PC-9 (cell line): ENCODE measurements at places on chromosomes 4 and X. TPM values are rescaled to one million over a fixed set of nuclear protein-coding genes. Genes with fewer than 3 reads are reported as not detected.

SAGE1 gene
- total RNA-seq = not detected in 2 replicates

MID1 gene
- total RNA-seq = 57.0 and 79.5 TPM in 2 replicates

DTHD1 gene
- not detected in 2 replicates for total RNA-seq

CC2D2A gene
- total RNA-seq = 6.9 and 7.0 TPM in 2 replicates

XK gene
- 2.4 and 3.7 TPM in 2 replicates for total RNA-seq

NFXL1 gene
- total RNA-seq = 15.5 and 15.7 TPM in 2 replicates

CSAG1 gene
- total RNA-seq = 33.2 and 36.5 TPM in 2 replicates

PPP2R3B gene
- total RNA-seq = 32.5 and 39.2 TPM in 2 replicates

SYNPO2 gene
- total RNA-seq = 0.53 and 0.87 TPM in 2 replicates

NSUN7 gene
- 16.8 and 18.5 TPM in 2 replicates for total RNA-seq

FAM241A gene
- total RNA-seq = 0.78 and 1.4 TPM in 2 replicates

RAB28 gene
- total RNA-seq = 15.8 and 17.5 TPM in 2 replicates

CENPI gene
- 18.0 and 26.1 TPM in 2 replicates for total RNA-seq

FABP2 gene
- total RNA-seq = not detected in 2 replicates

PAGE2B gene
- not detected in 2 replicates for total RNA-seq

CTAG2 gene
- total RNA-seq = not detected in 2 replicates

SATL1 gene
- not detected in 2 replicates for total RNA-seq

NAP1L2 gene
- not detected in 2 replicates for total RNA-seq

TEX11 gene
- total RNA-seq = not detected in 2 replicates

SPANXN4 gene
- total RNA-seq = not detected in 2 replicates

STPG2 gene
- total RNA-seq = 0.35 TPM in 1 of 2 replicates, not detected in the other

UGDH gene
- total RNA-seq = 88.6 and 98.5 TPM in 2 replicates

IL2 gene
- not detected in 2 replicates for total RNA-seq

CHM gene
- 14.8 and 15.8 TPM in 2 replicates for total RNA-seq

MTHFD2L gene
- total RNA-seq = 8.2 and 8.9 TPM in 2 replicates

GRK4 gene
- total RNA-seq = 3.1 and 4.4 TPM in 2 replicates

MAGEA2B gene
- 30.1 and 35.3 TPM in 2 replicates for total RNA-seq

DUX4 gene
- not detected in 2 replicates for total RNA-seq

TRO gene
- total RNA-seq = not detected in 2 replicates

WDR1 gene
- total RNA-seq = 251 and 258 TPM in 2 replicates

DCAF12L1 gene
- total RNA-seq = not detected in 2 replicates

GLOD5 gene
- total RNA-seq = not detected in 2 replicates

XPNPEP2 gene
- not detected in 2 replicates for total RNA-seq

RS1 gene
- total RNA-seq = not detected in 2 replicates

PAGE4 gene
- not detected in 2 replicates for total RNA-seq

NR3C2 gene
- total RNA-seq = 0.93 and 0.96 TPM in 2 replicates

OGT gene
- total RNA-seq = 123 and 159 TPM in 2 replicates
